Effector CD8-positive, alpha-beta T cell (primary cell): ENCODE measurements at places on chromosomes 2 and 18.
A peak's percentile ranks its signal among the peaks of the same experiment; 100 is the strongest.

GRCh38 chr18:58416014-58416703, 212.7 kb downstream of the ALPK2 start:
- no peak for DNase-seq

DNA sequence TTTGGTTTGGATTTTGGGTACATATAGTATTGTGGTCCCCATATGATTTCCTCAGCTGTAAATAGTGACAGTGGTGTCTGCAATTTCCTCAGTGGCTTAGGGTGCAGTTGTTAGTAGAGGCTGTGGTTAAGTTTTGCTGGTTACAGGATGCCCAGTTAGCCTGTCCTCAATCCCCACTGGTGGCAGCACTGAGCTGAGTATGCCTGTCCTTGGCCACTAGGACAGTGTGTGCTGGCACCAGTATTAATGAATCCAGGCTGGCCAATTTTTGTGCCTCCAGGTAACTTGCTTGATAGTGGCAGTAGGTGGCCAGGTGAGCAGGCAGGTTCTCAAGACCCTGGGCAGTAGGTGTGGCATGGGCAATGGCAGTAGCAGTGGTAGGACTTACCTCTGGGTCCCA, 973.1 kb downstream of the TMEM182 start:
- no peak for DNase-seq

GRCh38 chr18:68402784-68403183, 312.1 kb downstream of the TMX3 start:
- DNase-seq, result no peak

GRCh38 chr2:10675131-10675530, 14.6 kb downstream of the NOL10 start:
- DNase-seq, result no peak

- no peak for DNase-seq
These were observed 898.6 kb upstream of the KLHL29 start for GRCh38 chr2:22486343-22486742.

DNA sequence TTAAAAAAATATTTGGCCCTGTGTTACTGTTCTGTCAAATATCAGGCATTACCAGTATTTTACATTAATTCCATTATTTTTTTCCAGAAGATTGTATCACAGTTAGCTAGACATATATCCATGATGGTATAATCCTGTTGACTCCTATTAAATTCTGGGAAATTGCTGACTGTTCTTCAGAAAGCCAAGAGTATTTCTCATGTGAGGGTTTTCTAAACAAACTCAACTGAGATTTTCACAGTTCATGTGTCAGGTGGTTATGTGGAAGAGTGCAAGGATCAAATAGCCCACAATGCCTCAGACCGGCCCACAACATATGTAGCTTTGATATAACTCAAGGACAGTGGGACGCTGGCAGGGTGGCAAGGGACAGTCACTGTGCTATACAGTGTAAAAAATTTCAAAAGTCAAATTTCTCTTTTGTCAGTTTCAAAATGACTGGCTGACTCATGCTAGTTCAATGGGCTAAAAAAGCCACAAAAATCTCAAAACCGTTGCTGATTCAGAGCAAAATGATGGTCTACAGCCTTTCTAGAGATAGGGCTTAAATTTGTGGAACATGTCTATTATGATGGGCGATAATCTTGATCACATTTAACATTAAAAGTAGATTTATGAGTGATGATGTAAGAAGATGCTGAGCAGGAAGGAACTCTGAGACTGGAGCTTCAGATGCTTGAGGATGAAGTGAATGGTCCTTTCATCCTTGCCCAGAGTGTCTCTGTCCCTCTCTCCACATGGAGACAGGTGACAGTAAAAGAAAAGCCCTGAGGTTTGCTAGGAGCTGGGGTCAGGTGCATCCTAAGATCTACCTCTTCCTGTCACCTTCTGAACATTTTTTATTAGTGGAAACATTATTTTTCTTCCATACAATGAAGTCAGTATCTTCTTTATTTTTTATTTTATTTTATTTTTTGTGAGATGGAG, 175.8 kb upstream of the PIEZO2 start:
- DNase-seq, result no peak

DNA sequence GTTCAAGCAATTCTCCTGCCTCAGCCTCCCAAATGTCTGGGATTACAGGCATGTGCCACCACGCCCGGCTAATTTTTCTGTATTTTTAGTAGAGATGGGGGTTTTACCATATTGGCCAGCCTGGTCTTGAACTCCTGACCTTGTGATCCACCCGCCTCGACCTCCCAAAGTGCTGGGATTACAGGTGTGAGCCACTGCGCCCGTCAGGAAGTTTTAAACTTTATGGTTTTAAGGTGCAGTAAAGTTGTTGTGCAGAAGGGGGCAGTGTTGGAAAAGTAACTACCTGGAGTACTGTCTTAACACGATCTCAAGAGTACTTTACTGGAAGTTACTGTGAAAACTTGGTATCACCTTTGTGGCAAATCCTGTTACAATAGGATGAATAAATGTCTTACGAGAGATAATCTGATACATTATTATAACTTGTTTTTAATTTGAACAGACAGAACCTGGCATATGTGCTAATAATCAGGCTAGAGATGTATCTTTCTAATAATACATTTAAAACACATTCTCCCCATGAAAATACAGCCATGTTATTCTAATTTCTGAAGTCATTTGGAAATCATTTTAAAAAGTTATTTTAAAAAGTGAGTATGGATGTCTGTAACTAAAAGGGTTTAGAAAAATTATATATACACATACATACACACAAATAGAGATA, 10.8 kb downstream of the SPDYA start:
- peak; percentile 29 for DNase-seq
